ENCODE measurements at places on chromosomes 4 and X.

DNA sequence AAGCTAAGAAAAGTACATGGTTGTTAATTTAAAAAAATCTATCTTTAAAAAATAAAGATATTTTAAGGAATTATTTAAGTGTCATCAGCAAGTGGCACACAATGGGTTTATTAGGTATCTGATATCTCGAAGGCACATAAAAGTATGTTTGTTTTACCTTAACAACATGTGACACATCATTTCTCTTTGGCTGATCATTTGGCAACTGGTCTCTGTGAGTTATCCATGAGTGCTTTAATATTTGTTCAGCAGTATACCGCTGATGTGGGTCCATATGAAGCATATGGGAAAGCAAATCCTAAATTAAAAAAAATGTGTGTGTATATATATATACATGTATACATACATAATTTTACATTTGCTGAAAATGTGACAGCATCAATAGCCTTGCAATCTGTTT, 123.2 kb downstream of the RPS6KA6 start:
- DNase-seq = no peak

DNA sequence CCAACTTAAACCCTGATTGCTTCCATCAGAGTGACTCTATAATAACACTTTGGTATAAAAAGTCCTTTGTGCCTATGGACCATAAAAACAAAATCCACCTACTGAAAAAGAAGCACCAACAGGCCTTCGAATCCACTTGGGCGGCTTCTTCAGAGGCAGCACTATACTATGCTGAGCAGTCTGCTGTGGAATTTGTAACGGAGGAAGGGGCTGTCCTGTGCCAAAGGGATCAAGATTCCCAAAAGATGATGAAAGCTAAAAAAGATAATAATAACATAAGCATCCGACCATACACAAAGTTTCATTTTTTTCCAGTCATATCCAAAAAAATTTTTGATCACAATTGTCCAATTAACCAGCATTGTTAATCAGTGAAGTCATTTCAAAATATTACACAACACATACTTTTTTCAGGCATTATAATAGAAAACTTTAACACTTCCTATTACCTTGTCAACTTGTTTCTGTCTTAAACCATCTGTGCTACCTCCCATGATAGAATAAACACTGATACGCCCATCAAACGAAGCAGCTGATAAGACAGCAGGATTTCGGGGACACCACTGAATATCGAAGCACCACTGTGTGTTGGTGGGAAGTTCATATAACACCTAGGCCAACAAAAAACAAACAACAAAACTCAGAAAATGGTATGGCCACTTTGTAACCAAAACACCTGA, 24.1 kb downstream of the SEC31A start:
- DNase-seq = no peak

DNA sequence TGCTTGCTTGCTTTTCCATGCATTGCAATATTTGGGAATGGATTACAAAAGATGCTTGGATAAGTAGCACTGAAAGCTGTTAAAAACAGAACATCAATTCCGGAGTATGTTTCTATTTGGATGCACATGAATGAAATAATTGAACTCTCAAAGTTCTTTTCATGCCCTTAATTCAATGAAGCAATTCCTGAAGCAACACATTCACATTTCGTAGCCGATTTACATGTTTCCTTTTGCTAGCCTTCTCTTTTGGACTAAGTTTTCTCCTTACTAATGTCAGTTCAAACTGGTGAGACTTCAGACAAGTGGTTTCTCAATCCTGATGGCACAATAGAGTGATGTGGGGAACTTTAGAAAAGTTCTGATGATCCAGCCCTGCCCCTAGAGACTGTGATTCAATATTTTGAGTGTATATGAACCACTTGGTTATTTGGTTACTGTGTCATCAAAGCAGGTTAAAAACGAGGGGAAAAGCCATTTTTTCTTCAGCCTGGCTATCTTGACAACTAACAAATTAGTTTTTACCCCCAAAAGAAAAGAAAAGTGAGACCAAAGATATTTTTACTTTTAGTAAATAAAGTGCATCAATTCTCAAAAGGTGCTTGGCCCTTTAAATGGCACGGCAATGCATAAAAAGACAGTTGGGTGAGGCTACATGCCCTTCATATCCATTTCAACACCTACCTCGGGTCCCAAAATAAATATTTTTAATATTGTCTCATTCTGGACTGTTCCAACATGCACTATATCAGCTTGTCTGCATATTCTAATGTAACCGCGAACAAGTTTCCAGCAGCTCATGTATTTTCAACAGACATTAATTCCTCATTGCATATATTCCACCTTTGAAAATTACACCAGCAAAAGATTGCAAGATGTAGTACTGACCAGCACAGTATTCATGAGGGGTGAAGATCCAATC, 90.1 kb upstream of the RPL34 start:
- DNase-seq = no peak

GRCh38 chrX:53188763-53189162, 36.2 kb downstream of the KDM5C start:
- DNase-seq = no peak

DNA sequence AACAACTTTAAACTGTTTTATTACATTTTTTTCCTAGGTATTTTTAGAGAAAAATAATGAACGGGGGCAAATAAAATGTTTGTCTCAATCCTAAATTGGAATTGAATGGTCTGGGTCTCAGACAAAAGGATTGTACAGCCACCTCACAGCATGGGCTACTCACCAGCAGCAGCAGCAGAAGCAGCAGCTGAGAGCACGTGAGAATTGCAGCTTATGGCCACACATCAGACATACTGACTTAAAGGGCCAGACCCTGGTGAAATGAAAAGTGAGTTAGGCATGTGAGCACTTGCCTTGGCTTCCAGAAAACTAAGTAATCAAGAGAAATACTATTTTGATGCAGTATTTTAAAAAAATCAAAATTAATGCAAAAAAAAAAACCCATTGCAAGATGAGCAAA, 56.6 kb downstream of the AASDH start:
- DNase-seq = no peak

DNA sequence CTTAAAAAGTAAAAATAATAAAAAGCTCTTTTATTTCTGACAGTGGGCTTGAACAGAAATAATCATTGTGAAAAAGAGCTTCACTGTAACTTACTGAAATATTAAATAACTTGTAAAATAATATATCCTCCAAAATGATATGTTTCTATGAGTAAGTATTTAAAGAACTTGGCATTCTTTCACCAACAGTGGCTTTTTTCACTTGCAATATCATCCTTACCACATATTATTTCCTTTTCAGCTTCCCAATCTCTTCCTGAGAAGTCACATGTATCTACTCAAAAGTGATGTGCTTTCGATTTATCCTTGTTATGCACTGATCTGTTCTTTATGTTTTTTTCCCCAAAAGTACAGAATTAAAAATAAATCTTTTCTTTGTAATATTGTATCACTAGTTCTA, 2.2 kb upstream of the PCDH18 start:
- no peak for DNase-seq

DNA sequence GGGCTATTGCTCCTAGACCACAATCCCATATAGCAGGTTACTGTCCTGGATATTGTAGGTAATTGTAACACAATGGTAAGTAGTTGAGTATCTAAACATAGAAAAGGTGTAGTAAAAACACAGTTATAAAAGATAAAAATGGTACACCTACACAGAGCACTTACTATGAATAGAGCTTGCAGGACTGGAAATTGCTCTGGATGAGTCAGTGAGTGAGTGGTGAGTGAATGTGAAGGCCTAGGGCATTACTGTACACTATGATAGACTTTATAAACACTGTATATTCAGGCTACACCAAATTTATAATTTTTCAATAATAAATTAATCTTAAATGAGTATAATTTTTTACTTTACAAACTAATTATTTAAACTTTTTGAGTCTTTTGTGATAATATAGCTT, 425.7 kb downstream of the PABPC4L start:
- no peak for DNase-seq

DNA sequence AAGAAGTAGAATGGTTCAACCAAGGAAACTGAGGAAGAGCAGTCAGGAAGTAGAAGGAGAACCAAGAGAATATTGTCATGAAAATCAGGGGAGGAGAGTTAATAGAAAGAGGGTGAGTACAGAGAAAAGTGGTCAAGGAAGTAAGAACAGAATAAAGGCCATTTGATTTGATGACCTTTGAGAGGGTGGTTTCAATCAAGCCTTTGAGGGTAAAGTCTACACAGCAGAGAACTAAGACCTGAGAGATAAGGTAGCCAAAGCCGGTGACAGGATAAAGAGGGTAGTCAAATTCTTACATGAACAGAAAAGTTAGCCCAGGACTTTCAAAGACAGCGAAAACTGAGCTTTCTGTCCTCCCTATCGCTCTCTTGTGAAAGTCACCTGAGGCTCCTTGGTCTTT, 34.6 kb upstream of the FGF16 start:
- no peak for DNase-seq

- no peak for DNase-seq
Observed at GRCh38 chr4:80913381-80913780, 117.1 kb upstream of the BMP3 start.

- no peak for DNase-seq
Observed at GRCh38 chr4:141789716-141790115, 153.3 kb downstream of the IL15 start.

- no peak for DNase-seq
Observed at GRCh38 chrX:16137416-16138107, 14.2 kb downstream of the GRPR start.

DNA sequence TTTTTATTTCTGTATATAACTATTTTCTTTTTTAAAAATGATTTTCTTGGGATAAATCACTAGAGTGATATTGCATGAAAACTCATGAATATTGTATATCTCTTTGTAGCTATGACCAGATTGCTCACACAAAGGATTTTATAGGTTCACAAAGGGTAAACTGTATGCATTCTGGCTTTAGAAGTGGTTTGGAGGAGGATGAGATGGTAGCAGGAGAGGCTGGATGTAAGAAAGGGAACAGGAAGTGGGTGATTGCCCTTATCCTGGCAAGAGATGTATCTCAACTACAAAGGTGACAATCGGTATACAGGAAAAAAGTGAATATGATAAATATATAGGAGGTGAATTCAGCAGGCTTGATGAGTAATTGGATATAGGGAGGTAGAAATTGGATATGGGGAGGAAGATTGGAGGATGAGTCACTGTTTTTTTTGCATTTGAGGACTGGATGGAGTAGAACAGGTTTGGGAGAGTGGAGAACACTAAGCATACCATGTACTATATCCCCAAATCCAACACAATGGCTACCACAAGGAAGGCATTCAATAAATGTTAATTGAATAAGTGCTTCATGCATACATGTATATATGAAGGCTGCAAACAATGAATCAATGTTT, 9.9 kb downstream of the FGG start:
- no peak for DNase-seq

GRCh38 chr4:31334086-31334910, 614.1 kb downstream of the PCDH7 start:
- DNase-seq = no peak

- DNase-seq = no peak
Observed at GRCh38 chrX:8090482-8090881, 80.6 kb downstream of the VCX2 start.

DNA sequence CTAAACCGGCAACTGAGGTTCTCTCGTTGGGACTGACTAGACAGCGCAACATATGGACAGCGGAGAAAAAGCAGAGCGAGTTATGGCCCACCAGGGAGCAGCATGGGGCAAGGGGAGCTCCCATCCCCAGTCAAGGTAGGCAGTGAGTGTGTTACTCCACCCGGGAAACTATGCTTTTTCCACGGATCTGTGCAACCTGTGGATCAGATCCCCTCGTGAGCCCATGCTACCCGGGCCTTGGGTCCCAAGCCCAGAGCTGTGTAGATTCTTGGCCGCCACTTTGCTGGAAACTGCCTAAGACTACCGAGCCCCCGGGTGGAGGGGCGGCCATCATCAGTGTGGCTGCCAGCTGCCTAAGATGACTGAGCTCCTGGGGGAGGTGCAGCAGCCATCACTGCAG, 140.9 kb downstream of the PAPSS1 start:
- no peak for DNase-seq

DNA sequence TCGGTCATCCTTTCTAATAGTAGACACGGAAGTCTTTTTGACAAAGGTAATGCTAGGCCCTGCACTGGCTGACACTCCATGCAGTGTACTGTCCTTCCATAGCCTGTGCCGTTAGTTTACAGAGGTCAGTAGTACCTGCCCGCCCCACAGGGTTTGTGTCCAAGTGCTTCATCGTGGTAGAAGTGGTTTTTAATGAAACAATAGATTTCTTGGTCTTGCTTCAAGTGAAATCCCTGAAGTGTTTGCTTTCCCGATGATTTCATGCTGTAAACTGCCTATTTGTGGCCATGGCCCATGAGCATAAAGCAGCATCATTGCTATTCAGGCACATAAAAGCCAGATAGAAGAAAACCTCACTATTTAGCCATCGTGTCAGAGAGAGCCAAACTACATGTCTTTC, 139.3 kb downstream of the GPR143 start:
- DNase-seq = peak; percentile 68

DNA sequence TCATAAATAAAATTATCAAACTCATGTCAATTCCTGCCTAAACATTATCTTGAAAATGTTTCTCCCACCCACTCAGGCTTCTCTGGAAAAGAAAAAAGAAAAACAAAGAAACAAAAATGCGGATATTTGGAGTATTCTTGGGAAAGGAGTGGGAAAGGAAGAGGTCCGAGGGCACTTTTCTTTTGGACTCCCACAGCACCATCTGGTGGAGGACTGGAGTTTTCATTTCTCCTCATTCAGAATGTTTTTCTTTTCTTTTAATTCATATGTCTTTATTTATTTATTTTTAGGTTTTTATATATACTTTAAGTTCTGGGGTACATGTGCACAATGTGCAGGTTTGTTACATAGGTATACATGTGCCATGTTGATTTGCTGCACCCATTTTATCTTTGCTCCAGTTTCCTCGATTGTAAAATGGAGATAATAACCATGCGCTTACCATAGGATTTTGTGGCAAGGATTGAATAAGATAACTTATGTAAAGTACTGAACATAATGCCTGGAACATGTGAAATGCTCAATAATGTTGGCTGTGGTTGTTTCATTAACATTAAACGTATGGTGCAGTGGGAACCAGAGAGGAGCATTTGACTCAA, 8.0 kb upstream of the KCNE5 start:
- no peak for DNase-seq

DNA sequence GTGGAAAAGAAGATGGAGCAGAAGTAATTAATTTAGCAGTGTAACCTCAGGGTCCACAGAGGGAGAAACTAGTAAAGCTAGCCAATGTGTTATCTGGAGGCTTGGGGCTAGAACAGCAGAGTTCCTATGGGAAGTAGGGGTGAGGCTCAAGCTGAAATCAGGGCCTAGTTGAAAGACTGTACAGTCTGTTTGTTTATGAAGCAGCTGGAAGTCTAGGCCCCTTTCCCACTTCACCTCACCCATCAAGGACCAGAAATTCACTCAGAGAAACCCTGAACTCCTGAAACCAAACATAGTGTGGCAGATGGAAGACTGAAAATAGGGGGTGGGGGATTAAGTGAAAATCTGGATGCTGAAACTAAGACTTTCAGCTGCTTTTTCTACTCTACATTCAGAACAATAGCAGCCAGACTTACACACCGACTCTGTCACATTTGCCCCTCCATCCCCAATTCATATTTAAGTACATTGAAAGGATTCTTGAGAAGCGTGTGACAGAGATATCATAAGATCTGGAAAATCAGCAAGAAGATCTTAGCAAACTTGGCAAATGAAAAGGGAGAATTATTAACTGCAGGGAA, 32.6 kb upstream of the FAM241A start:
- no peak for DNase-seq

Data from NCI-H1092 (cell line).